ENCODE measurements at places on chromosomes 2 and 18.

DNA sequence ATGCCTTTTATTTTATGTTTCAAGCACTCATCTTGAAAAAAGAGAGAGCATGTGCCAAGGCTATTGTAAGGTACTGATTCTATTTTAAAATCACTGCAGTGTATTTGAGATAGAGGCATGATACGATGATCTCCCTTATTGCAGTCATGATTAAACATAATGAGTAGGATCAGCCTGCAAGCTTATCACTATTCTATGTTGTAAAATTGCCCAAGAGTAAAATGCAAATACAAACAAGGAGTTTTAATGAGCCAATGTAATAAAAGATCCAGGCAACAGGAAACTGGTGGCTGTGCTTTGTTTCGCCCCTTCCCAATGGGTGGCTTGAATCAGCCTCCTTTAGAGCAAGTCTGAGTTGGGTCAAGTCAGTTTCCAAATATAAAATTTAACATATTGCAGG is 116.4 kb upstream of the RBMS1 start:
- DNase-seq = no peak

- no peak for DNase-seq
These were observed 143.0 kb upstream of the EPC2 start for GRCh38 chr2:148501545-148501944.

DNA sequence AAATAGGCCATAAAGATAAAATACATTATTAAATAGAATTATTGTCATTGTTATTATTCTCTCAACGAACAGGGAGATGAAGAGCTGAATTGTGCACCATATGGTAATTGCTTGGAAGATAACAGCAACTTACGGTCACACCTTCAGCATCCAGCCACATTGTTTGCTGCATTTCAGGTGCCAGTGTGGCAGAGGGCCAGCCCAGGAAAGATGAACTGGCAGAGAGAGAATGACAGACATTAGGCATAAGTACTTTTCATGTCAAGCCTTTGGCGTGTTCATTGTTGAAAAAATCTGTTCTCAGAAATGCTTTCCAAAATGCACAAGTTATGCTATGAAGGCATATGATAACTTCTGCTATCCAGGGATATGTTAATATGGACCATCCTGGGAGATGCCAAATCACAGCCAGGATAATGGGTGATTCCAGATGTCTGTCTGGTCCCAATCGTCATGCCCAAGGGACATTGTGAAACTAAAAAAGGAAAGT is 748.6 kb upstream of the PIK3C3 start:
- no peak for DNase-seq

GRCh38 chr18:63207143-63207790 is 112.3 kb downstream of the BCL2 start:
- no peak for DNase-seq

GRCh38 chr18:25066516-25066915 is 285.4 kb downstream of the ZNF521 start:
- no peak for DNase-seq

GRCh38 chr2:150853263-150853662 is 365.8 kb upstream of the RND3 start:
- no peak for DNase-seq

DNA sequence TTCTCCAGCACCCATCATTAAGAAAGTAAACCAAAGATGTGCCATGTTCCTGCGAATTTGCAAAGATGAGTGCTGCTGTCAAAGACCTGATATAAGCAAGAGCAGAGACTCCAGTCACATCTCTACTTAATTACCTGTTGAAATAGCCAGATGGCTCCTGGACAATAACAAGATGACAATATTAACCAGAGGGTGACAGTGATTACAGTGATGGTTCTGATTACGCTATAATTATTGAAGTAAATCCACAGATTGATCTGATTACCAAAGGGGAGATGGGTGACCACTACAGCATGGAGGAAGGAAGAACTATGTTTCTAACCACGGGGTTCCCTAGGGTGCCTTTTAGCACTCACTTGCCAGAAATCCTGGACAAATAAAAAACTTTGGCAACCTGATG is 36.5 kb upstream of the AFF3 start:
- DNase-seq = no peak

DNA sequence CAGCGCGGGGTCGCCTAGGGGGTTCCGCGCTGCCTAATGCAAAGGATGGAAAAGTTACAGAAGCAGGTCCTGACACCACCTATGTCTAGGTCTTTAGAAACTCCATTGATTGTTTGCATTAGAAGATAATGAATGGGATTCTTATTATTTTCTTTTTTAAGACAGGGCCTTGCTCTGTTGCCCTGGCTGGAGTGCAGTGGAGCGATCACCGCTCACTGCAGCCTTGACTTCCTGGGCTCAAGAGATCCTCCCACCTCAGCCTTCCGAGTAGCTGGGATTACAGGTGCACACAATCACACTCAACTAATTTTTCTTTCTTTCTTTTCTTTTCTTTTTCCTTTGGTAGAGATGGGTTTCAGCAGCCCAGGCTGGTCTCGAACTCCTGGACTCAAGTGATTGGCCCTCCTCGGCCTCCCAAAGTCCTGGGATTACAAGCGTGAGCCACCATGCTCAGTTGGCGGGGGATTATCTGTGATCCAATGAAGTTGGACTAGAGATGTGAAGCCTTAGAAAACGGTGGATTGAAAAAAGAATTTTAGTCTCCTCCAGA is 761 bp upstream of the IDH1 start:
- DNase-seq = no peak

- no peak for DNase-seq
These were observed 3.5 kb upstream of the SLC9A2 start for GRCh38 chr2:102615620-102616436.

GRCh38 chr2:117952228-117952627 is 61.6 kb downstream of the CCDC93 start:
- DNase-seq = no peak

- no peak for DNase-seq
These were observed 239.8 kb downstream of the SH3RF3 start for GRCh38 chr2:109368798-109369197.

- DNase-seq = peak; percentile 53
These were observed at the start of gene CLASP1 for GRCh38 chr2:121649149-121649595. TSS of gene CLASP1 (minus strand) at chr2:121649462. CDS start at chr2:121605895, 43,567 bp downstream.

DNA sequence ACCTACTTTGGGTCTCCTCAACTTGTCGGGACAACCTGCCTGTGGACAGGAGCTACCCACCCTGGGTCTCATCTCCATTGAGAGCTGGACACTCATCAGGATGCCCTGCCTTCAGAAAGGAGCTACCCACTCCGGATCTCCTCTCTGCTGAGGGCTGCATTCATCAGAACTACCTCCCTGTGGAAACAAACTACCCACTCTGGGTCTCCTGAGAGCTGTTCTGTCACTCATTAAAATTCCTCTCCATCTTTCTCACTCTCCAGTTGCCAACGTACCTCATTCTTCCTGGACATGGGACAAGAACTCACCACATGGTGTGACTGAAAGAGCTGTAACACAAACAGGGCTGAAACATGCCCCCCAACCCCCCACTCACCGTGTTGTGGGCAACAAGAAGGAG is 22.5 kb upstream of the UBE2F start:
- no peak for DNase-seq

DNA sequence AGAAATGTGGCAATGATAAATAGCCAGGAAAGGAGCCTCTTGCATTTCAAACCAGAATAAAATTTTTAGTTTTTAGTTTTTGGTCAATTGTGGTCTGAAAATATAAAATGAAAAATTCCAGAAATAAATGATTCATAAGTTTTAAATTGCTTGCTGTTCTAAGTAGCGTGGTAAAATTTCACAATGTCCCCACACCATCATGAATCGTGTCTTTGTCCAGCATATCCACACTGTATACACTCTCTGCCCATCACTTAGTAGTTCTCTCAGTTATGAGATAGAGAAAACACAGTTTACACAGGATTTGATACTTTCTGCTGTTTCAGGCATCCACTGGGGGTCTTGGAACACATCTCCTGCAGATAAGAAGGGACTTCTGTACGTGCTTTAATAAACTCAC is 783.9 kb downstream of the TSN start:
- DNase-seq = no peak

GRCh38 chr2:28648147-28648546 is 103.5 kb upstream of the PPP1CB start:
- no peak for DNase-seq

- DNase-seq = no peak
These were observed 253.1 kb downstream of the CDCA7 start for GRCh38 chr2:173607606-173608311.

DNA sequence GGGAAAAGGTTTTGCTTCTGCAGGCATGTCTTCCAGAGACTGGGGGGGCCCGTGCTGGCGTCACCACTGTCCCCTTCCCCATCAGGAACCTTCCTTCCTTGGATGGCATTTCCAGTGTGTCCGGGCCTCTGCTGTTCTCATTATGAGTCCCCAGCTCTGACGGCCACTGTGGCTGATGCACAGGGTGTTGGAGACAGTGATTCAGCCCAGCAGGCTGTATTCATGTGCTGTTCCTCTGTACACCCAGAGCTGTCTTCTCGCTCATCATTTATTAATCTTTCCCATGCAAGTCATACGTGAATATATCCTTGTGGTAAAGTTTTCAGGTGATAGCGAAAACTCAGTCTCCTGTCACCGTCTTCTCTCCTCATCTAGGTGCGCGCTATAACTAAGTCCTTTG is 57.7 kb downstream of the ASAP2 start:
- no peak for DNase-seq

GRCh38 chr2:107728586-107728985 is 98.1 kb upstream of the RGPD4 start:
- DNase-seq = no peak

DNA sequence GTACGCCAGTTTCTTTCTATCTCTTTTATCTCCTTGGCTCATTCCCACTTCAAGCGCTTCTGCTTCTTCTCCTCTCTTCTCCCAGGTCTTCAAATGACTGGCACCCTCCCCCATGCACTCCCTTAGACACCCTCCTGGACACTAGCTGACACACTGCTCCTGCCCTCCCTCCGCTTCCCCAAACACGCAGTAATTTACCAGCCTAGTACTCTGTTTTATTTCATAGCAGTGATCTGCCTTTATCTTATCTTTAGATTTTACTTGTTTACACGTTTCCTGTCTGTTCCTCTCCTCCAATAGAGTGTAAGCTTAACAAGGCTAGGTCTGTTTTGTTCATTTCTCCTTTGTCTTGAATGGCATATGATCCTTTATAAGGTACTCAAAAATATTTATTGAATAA is 93.9 kb downstream of the SCN3A start:
- DNase-seq = no peak

GRCh38 chr2:88321449-88322248 is 130.8 kb downstream of the FOXI3 start:
- DNase-seq = no peak

- no peak for DNase-seq
These were observed 5.1 kb upstream of the COLEC12 start for GRCh38 chr18:505483-506122.

GRCh38 chr2:213740453-213740852 is 456.2 kb downstream of the SPAG16 start:
- no peak for DNase-seq

DNA sequence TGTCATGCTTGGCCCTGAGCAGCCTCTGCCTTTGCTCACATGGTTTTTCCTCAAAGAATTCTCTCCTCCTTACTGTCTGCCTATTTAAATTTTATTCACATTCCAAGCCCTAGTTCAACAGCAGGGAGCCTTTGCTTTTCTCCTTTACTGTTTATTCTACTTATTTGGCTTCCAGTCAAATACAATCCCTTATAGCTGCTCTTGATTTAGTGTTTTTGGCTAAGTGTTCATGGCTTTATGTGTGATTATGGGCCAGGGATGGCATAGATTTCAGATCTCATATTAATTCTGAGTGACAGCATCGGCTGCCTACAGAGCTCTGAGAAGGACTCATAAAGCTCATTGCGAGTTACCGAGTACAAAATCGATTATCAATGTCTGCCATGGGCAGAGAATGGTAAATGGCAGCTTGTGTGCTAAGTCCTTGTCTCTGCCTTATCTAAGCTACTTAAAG is 106.7 kb downstream of the METTL8 start:
- no peak for DNase-seq

Data from cortex of kidney (tissue), 1 donor.